Amniotic epithelial cell (primary cell): ENCODE measurements at places on chromosomes 5 and 9.
A peak's percentile ranks its signal among the peaks of the same experiment; 100 is the strongest.

DNA sequence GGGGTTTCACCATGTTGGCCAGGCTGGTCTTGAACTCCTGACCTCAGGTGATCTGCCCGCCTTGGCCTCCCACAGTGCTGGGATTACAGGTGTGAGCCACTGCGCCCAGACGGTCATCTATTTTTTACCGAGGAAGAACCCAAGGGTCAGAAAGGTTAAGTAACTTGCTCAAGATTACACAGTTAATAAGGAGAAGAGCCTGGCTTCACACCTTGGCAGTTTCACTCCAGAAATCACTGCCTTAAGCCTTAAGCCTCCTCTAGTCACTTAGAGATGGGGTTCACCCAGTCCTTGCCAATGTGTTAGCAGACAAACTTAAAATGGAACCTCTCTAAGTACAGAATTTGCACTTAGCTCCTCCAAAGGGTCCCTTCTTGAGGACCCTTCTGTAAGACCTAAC lies 116.3 kb downstream of the PTTG1 start:
- DNase-seq: no peak

DNA sequence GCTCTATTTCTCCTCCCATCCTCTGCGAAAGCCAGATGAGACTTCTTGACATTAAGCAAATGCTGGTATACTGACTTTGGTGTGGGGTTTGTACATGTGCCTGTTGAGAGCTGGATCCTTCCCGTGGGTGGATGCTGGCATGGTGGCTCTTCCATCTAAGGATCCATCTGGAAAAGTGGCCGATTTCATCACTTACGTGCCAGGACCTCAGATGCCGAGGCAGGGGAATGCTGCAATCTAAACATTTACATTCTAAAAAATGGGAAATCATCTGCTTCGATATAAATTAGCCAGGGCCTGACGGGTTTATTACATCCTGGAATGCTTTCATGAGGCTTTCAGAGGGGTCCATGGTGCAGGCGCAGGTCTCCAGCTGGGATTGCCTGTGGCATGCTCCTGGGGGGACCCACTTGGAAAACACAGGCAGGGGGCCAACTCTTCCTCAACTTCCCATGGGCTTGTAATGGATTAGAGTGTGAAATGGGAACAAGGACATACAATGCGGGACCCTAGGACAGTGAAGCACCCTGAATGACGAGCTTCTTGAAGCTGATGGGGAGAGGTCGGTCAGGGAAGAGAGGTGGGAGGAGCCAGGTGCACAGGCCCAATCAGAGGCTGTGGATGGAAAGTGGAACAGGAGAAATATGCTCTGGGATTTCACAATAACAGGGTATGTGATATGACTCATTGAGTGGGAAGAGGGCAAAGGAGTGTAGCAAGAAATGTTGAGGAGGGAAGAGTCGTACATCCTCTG lies 105.5 kb upstream of the PITX1 start:
- peak; percentile 97 for DNase-seq

DNA sequence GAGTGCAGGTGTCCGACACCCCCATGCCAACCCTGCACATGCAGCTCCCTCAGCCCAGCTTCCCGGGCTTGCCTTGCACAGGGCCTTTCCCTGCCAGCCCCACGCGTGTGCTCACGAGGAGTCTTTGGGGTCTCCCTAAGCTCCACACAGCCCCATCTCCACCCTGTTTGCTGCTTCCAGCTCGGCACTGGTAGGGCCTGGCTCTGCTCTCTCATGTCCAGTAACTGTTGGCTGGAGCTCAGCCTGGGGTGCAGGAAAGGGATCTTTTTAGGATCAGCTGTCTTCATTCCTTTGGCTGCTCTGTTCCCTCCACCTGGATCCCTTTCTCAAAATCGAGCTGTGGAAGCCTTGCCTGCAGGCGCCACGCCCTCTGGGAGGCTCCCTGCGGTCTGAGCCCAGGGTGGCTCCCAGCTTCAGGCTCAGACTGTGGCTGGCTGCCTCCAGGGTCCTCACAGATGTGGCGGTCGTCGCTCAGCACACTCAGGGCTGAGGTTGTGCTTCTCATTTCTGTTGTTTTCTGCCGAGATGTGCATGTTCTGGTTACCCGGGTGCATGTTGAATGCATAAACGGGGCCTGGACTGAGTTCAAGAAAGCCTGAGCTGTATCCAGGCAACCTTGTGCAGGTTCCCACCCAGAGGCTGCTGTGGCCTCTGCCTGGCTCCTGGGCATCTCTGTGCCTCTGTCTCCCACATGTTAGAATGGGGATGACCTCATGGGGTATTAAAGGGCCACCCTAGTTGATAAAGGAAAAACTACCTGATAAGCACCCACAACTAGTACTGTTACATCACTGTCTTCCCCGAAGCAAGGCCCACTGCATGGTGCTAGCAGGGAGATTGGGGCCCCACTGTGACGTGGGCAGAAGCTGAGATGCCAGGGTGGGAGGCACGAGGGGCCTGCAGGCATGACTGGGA lies 4.3 kb downstream of the CACNA1B start:
- no peak for DNase-seq

- DNase-seq: no peak
Observed at GRCh38 chr5:81631124-81631523, 119.8 kb downstream of the SSBP2 start.

DNA sequence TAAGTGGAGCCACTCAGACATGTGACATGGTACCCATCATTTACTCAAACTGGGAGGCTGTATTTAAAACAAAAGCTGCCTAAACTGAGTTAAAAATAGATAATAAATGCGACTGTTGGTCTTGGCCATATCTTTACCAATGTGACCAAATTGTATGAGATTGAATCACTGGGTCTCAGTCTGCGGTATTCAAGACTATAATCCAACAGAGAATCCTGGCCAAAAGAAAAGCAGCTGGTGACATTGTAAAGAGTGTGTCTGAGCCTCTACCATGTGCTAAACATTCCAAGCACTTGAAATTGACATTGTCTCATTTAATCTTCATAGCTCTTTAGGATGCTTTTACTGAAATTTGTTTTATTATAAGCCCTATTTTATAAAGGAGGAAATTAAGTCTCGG lies 282.6 kb downstream of the ZNF608 start:
- DNase-seq: no peak

- peak; percentile 65 for DNase-seq
Observed at GRCh38 chr9:82021198-82021597, 32.6 kb downstream of the SPATA31D1 start.

DNA sequence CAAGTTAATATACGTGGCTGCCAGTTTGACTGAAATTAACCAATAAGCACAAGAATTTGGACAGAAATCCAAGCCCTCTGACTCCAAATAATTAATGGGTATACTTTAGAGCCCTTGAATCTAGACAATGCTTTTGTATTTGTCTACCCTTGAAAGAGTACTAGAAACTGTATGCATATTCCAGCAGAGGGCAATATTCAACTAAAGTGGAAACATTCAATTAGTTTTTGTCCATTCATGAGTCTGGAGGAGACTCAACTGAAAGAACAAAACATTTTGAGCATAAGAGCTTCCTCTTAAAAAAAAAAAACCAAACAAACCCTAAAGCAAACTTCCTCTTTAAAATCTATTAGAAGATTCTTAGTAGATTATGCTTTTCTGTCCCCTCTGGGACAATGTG lies 157.8 kb downstream of the ARHGEF28 start:
- no peak for DNase-seq

GRCh38 chr5:56413546-56413945 lies 180.4 kb upstream of the ANKRD55 start:
- no peak for DNase-seq

GRCh38 chr9:115071176-115071575 lies 46.8 kb downstream of the TNC start:
- peak; percentile 26 for DNase-seq

GRCh38 chr9:94676446-94677131 lies 37.3 kb upstream of the FBP1 start:
- no peak for DNase-seq

- DNase-seq: peak; percentile 48
Observed at GRCh38 chr5:168174376-168174775, 117.1 kb upstream of the WWC1 start.

- no peak for DNase-seq
Observed at GRCh38 chr9:113931777-113932176, 55.7 kb downstream of the ZNF618 start.

DNA sequence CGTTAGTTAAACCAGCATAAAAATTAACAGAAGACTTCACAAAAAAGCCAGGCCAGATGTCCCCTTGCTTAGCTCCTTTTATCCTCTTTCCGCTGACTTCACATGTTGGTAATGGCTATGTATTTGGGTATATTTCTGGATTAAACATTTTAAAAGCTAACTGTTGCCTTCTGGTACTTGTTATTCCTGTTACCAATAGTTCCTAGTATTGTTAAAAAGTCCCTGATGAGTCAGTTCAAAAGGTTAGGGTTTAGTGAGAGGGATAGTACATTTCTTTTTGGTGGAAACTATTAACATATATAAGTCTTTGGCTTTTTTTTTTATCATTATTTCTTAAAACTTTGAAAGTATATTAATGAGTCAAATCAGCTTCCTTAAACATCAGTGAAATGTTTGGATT lies 103.2 kb upstream of the ELL2 start:
- no peak for DNase-seq

DNA sequence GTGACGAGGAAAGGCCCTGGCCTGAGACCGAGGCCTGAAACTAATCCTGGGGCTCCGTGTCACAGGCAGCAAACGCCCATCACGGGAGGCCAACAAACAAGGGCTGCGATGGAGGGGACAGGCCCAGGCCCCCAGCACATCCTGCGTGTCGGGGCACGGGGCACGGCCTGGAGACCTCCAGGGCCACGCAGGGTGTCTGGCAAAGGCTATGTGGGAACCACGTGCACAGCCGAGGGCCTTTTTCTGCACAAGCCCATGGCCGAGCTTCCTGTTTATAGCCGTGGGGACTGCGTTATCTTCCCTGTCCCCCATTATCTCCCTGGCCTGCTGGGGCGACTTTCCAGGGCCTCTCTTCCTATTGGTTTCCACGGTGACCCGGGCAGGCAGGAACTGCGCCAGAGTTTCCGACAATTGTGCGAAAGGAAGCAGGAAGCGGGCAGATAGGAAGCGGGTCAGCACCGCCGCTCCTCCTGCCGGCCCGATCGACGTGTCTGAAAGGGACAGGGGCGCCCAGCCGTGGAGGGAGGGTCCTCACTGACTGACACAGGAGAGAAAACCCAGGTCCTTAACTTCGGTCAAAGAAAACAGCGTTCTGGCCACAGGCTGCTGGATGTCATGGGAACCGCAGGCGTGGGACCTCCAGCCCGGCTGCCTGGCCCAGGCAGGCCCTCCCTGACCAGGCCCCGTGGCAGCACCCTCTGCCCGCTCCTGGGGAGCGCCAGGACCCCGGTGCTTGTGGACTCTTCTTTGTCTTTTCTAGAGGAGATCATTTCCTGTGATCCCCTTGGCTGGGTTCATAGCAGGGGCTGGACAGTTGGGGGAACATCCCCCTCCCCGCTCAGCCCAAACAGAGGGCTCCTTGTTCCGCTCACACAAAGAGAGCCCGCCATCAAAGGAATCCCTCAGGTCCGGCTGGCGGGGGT lies 29.1 kb upstream of the SEC16A start:
- no peak for DNase-seq

GRCh38 chr5:132873119-132873929 lies at the start of gene LEAP2:
LEAP2 (plus strand) TSS chr5:132873668; CDS start chr5:132873695, 27 bp downstream.
- DNase-seq: no peak

- peak; percentile 27 for DNase-seq
Observed at GRCh38 chr9:2228132-2228531, 213.0 kb downstream of the SMARCA2 start.

DNA sequence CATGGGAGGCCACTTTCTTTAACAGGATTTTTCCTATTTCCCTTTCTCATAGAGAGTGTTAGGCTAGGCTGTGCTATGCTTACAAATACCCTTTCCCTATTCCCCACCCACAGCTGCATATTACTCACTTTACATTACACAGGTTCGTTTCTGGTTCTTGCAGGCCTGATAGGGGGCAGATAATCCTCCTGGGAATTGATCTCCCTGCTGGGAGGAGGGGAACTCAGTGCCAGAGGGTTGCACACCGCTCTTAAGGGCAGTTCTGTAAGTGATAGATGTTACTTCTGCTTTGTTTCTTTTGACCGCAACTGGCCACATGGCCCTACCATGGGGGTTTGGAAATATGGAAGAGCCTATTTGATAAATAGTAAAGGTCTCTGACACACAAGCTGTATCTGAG lies 54.0 kb upstream of the NTRK2 start:
- no peak for DNase-seq

GRCh38 chr5:123119334-123119986 lies 30.4 kb downstream of the PRDM6 start:
- peak; percentile 76 for DNase-seq

DNA sequence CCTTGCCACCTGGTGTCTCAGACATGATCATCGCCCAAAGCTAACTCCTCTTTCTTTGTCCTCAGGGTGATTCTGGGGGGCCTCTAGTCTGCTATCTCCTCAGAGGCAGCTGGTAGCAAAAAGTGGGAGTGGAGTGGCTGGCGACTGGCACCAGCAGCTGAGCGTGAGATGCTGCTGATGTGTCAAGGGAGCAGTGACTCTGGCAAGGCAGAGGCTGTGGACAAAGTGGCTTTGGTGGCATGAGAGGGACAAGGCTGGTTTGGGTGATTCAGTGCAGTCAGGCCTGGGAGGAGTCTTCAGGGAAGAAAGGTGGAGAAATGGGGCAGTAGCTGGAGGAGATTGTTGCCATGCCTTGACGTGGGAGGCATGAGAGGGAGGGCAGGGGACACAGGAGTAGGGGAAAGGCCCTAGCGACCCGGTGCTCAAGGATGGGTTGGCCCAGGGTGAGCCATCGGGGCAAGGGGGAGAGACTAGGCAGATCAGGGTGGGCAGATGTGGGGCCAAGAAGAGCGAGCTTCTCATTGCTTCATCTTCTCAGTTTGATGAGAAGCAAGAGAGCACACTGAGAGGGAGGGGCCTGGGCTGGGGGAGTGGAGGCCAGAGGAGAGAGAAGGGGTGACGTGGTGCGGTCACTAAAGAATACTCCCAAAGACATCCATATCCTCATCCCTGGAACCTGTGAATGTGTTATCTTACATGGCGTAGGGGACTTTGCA lies 64.2 kb upstream of the SPTLC1 start:
- DNase-seq: no peak

GRCh38 chr9:37339923-37340322 lies 82.6 kb upstream of the GRHPR start:
- DNase-seq: no peak

DNA sequence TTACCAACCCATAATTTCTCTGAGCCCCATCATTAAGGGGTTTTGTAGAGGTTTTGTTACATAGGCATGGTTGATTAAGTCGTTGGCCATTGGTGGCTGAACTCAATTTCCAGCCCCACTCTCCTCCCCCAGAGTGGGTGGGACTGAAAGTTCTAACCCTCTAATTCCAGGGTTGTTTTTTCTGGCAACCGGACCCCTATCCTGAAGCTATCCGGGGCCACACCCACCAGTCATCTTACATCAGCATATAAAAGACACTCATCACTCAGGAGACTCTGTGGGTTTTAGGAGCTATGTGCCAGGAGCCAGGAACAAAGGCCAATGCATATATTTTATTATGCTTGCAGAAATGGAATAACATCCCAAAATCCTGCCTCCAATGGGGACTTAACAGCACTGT lies 186.0 kb downstream of the NXNL2 start:
- no peak for DNase-seq

DNA sequence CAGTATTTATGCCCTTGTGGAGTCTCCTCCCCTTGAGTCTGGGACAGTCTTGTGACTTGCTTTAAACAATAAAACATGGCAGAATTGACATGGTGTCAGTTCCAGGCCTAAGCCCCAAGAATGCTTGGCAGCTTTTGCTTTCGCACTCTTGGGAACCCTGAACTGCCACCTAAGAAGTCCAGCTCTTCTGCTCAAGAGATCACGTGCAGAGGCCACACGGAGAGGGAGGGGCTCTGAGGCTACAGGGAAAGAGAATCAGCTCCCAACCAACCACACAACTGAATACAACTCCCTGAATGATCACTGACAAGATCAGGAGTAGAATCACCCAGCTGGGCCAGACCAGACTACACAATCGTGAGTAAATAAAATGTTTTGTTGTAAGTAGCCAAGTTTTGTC lies 97.6 kb downstream of the MED27 start:
- DNase-seq: no peak

- no peak for DNase-seq
Observed at GRCh38 chr9:35338561-35339274, 151.2 kb upstream of the RUSC2 start.
